Substantia nigra (tissue), 51 donors: ENCODE measurements at places on chromosomes 3 and 15.

- no peak for DNase-seq
Observed at GRCh38 chr3:146544929-146545528, 622 bp upstream of the PLSCR1 start.

GRCh38 chr3:186600896-186601295, 12.0 kb upstream of the AHSG start:
- no peak for DNase-seq

DNA sequence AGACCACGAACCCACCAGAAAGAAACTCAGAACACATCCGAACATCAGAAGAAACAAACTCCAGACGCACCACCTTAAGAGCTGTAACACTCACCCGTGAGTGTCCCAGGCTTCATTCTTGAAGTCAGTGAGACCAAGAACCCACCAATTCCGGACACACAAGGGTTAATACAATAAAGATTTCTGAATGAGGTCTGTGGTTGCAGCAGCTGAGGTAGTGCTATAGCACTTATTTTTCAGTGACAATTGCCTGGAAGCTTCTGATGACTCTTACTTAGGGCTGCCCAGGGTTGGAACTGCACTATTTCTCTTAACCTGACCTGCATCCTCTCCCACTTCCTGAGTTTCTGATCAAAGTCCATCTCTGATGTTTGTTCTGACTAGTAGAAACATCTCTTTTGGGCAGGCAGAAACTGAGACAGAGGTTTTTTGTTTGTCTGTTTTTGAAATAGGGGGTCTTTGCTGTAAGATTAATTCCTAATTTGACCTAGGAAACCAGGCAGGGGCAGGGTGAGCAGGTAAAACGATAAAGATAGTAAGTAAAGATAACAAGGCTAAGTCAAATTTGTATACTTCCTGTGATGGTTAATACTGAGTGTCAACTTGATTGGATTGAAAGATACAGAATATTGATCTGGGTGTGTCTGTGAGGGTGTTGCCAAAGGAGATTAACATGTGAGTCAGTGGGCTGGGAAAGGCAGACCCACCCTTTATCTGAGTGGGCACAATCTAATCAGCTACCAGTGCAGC, 169.1 kb downstream of the GAP43 start:
- no peak for DNase-seq

GRCh38 chr15:85828874-85829273, 34.1 kb upstream of the KLHL25 start:
- DNase-seq = no peak

GRCh38 chr3:99929745-99930139, 112.1 kb downstream of the CMSS1 start:
- DNase-seq = no peak

- DNase-seq = no peak
Observed at GRCh38 chr3:78098367-78098766, 1058.5 kb downstream of the ROBO2 start.

DNA sequence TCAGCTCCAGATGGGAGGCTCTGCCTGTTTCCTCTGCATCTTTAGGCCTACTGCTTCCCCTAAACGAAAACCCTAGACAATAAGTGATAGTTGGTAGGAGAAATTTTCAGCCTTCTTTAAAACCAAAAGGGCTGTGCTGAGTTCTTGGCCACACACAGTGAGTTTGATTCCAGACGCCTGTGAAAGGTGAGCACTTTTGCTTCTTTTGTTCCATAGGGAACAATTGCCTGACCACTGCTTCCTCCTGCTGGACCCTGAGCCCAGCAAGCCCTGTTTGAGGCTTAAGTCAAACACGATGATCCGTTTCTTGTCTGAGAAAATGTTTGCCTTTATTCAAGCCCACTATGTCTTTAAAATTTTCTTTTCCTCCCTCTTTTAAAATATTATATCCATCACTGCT, 493.9 kb downstream of the ZIC1 start:
- no peak for DNase-seq

- no peak for DNase-seq
Observed at GRCh38 chr15:48823237-48823636, 12.4 kb upstream of the CEP152 start.
